NCI-H526 (cell line): ENCODE measurements at places on chromosomes 12 and 14.
A peak's percentile ranks its signal among the peaks of the same experiment; 100 is the strongest.

DNA sequence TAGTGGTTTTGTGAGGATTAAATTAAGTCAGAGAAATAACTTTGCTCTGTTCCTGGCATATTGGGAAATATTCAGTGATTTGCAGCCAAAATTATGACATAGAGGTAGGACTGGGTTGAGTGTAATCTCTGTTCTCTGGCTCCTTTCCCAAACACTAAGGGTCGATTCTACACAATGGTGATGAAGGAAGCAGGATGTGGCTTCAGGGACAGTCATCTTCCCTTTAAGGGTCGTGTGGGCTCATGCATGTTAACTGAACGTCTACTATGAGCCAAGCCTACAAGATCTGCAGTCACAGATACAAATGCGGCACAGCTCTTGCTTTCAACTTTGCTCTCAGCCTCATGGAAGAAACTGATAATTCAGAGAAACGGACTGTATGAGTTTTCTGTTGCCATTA lies 381.6 kb downstream of the VRK1 start:
- no peak for DNase-seq

DNA sequence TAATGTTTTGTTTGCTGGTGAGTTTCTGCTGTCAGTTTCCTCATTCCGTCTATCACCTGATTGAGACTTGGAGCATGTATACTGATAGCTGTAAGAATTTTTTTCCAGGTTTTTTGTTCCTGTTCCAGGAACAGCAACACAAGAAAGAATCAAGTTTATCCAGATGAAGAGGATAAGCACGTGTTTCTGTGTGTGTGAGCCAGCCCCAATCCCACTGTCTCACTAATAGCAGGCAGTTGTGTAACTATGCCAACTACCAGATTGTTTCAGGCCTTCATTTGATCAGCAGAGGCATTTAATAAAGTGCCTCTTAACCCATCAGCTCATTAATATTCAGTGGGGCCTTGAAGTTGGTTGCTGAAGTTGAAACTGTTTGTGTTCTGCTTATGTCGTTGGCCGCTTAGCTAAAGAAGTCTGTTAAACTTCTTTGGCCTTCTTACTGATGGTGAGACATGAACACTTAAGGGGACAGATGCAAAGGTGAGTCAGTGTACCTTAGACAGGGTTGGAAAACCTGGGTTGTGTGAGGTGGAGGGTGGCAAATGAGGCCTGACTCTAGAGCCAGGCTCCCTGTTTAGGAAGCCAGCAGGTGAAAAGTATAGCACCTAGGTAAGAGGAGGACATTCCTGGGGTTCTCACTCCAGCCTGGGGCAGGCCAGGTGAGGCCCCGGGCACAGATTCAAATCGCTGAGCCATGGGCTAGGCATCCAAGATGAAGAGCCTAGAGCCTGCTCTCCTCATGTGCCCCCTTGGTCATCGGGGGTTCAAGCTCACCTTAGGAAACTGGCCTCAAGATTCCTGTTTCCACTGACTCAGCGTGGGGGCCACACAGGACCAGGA lies 3.7 kb downstream of the ANKRD13A start:
- DNase-seq = no peak

DNA sequence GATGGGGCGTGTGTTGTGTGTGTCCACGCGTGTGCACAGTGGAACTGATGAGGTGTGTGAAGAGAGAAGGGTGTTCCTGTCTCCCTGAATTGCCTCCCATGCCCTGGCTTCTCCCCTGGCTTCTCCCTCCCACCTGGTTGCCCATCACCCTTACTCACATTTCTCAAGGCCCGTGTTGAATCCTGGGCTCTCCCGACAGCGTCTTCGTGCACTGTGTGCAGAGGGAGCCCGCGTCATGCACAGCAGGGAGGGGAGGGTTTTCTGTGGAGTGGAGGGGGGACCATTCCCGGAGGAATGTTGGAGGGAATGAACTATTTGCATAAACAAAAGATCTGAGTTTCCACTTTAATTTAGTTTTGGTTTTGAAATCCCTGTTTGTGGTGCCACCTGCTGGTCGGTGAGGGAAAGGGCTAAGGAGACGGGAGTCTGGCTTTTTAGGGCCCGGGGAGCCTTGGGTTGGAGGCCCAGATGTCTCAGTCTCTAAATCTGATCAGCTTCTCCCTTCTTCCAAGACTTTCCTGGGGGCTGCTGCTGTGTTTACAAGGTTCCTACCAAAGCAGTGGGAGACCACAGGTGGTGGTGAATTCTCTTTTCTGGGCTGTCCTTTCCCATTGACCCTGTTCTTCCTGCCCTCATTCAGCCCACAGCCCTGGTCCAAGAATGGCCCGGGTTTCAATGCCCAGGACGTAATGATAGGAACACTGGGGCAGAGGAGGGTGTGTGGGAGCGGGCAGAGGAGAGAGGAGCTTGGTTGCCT lies at the start of gene C1R:
C1R (minus strand) TSS at position 217 of the 757 bp plus-strand sequence; CDS start at position 160, 57 bp downstream.
- DNase-seq = peak; percentile 92

- DNase-seq = peak; percentile 33
Observed at GRCh38 chr12:107317751-107318555, 224.6 kb upstream of the CRY1 start.

DNA sequence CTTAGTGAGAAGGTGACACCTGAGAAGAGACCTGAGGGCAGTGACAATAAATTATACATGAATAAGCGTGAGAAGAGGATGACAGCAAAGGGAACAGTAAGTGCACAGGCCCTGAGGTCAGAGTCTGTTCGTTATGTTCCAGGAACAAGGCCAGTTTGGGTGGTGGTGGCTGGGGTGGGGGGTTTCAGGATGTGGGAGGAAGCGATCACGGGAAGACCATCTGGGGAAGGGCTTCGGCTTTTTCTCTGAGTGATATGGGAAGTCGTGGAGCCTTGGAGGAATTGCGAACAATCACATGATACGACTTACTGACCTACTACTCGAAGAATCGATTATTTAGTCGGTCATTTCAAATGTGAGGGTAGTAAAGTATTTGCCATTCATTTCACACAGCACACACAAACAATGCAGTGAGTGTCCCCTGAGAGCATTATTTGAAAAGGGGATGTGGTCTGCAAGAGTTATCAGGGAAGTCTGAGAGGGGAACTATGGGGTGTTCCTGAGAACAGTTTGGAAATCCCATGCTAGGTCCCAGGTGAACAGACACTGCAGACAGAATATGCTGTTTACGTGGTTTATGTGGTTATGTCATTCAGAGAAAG lies 94.7 kb downstream of the SLC38A1 start:
- DNase-seq = no peak

DNA sequence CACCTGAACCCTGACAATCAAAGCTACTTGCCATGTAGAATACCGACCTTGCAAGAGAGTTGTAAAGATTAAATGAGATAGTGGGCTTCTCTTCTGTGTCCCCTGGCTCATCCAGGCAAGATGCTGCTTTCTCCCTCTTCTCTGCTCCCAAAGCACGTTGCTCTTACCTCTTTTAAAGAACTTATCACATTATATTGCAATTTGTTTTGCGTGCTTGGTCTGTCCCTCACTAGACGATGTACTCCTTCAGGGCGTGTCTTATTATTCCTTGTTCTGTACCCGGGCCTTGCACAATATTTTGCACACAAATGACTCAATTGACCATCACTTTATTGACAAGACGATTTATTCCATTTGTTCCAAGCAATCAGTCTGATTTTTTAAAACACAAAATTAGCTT lies 3.3 kb downstream of the DCN start:
- DNase-seq = no peak

GRCh38 chr14:64513271-64513670 lies 8.7 kb downstream of the ZBTB1 start:
- DNase-seq = no peak

GRCh38 chr14:74946659-74947281 lies 8.6 kb downstream of the PGF start:
- DNase-seq = no peak

DNA sequence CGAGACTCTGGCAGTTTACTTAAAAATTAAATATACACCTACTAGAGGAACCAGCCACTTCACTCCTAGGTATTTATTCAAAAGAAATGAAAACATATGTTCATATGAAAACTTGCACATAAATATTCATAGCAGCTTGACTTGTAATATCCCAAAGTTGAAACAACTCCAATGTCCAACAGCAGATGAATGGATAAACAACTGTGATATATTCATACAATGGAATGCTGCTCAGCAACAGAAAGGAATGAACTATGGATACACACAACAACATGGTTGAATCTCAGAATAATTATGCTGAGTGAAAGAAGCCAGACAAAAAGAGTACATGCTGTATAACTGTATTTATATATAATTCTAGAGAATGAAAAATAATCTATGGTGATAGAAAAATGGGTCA lies 53.4 kb upstream of the DACT1 start:
- DNase-seq = no peak

GRCh38 chr12:128388461-128389000 lies 121.6 kb downstream of the TMEM132C start:
- no peak for DNase-seq

DNA sequence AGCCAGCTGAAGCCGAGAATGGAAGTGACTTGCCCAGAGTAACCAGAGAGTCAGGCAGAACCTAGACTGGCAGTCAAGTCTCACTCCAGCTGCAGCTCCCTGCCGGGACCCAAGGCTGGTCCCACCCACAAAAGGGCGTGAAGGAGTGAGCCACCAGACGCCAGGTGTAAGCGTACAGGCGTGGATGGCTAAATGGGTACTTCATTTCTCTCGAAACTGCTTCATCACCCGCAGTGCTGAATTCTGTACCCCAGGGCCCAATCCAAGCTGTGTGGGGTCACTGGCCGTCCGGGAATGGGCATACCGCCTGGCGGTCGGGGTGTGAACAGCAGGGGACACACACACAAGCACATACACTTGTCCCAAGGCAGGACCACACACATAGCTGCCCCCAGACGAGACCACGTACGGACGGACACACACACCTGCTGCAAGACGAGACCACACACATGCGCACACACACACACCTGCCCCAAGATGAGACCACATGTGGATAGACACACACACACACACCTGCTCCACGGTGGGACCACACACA lies 34.8 kb downstream of the DEGS2 start:
- DNase-seq = no peak

DNA sequence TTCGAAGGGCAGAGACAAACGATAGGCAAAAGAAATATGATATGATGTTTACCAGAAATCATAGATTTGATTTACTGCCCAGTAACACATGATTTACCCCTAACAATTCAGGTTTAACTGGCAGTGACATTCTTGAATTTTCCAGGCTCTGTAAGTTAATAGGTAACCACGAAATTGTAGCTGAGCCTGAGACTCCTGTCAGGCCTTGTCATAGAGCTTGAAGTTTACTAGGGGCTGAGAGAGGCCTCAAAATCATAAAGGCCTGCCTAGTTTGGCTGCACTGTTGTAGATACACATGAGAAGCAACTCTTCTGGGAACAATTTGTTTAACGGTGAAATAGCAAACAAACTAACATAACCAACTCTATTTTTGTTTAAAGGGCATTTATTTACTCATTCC lies 3.3 kb downstream of the ERP27 start:
- DNase-seq = peak; percentile 8

DNA sequence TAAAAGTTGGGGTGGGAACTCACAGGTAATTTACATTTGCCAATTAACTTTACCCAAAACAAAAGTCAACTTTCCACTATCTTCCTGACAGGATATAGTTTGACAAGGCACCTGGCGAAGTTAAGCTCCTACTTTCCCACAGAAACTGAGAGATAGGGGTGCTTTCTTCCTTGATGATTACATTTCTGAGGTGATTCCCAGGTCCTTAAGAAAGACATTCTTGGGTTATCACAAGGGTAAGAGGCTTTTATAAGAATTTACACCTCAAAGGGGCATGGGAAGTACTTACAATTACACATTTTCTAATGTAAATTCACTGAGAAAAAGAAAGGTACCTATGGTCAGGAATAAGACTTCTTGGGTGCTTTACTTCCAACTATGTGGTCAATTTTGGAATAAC lies 660.9 kb upstream of the MGAT4C start:
- no peak for DNase-seq

GRCh38 chr12:13211859-13212664 lies 15.5 kb downstream of the EMP1 start:
- DNase-seq = peak; percentile 80

DNA sequence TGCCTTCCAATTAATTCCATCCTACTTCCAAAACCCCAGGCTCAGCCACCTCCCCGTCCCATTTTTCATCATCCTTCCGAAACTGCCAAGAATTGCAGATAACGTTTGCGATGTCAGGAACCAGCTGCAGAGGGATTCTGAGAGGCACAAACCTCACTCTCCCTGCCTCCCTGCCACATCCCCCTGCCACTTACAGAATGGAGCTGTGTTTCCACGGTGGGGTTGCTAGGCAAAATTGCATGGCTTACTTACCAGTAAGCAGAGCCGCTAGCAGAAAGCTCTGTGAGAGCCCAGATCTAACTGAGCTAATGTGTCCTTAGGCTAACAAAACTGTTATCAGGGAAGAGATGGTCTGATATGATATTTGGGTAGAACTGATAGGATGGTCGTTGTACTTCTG lies 127.4 kb downstream of the KCNK10 start:
- DNase-seq = no peak

DNA sequence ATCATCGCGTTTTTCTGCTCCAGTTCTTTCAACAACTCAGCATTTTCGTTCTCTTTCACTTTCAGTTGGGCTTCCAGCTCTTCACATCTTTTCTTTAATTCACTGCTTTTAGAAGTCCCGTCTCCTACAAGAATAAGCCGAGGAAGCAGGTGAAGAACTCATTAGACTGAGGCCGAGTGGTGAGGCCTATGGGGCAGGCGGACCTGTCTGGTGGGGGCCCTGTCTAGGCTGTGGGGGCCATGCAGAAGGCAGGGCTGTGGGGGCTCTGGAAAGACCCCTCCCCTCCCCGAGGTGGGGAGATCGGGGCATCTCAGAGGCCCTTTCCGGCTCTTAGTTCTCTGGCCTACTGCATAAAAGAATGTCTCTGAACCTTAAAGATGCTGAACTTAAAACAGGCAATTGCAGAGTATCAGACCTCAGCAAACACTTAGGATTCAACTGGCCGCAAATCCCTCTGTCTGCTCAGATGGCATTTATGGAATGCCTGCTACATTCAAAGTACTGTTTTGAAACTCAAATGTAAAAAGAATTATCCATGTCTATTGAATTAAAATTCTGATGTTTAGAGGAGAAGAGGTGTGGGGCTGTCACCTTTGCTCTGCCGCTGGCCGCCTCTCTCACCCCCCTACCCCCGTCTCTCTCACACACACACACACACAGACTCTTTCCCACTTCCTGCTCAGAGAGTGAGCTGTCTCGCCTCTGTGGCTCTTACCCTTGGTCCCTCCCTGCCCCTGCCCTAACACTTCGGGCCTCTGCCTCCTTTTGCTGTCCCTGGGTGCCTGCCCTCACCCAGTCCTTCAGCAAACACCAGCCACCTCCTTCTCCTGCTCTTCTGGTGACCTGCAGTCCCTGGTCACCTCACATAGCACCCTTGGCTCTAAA lies 34.7 kb downstream of the CCDC92 start:
- DNase-seq = no peak
